CD14-positive monocyte (primary cell): ENCODE measurements at places on chromosomes 3 and 15. TPM values are rescaled to one million over a fixed set of nuclear protein-coding genes. Genes with fewer than 3 reads are reported as not detected.

Gene CDC25A
- polyA plus RNA-seq: not detected

GRCh38 chr15:60585743-60586708, 107.1 kb upstream of the ICE2 start:
- peak; percentile 55 for DNase-seq

GRCh38 chr3:129106320-129106719, 15.3 kb downstream of the RAB43 start:
- DNase-seq: no peak

DNA sequence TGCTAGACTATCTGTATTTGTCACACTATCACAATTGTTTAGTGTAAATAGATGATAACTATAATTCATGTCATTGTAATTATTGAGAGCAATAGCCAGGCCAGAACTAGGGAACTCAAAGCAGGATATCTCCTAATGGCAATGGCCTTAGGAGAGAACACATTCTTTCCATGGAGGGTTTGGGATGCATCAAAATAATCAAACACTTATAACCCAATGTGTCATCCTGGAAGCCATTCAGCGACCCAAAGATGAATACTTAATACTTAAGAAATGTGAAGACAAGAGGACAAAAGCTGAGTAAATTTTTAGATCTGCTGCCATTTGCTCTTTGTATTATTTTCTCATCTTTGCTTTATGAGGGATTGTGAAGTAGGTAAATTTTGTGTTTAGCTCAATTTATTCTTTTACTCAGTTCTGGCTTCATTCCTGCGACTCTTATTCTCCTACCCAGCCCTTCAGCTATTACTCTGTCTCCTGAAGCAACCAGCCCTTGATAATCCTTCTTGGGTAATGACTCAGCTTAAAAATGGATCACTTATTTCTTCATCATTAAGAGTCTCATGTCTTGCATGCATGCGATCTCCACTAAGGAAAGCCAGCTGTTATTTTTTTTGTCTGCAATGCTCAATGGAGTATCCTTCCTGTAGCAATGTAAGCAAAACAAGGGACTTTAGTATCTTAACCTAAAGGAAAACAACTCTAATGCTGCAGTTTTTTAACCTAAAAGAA, 2.0 kb downstream of the OR4F15 start:
- DNase-seq: no peak

DNA sequence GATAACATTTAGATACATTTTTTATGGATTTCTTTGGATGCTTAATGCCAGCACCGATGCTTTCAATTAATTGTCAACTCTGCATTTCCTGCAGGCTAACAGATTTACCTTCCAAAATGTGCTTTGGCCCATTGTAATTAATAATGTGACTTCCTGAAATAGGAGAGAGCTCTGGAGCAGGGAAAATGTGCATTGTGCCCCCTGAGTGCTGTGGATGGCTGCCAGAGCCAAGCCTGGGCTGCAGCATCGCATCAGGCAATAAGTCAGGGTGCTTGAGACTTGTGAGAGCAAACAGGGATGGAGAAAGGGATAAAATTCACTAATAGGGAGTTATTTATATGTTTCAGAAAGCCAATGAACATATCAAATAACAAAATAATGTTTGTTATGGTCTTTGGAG, 133.8 kb downstream of the MOBP start:
- DNase-seq: no peak

DNA sequence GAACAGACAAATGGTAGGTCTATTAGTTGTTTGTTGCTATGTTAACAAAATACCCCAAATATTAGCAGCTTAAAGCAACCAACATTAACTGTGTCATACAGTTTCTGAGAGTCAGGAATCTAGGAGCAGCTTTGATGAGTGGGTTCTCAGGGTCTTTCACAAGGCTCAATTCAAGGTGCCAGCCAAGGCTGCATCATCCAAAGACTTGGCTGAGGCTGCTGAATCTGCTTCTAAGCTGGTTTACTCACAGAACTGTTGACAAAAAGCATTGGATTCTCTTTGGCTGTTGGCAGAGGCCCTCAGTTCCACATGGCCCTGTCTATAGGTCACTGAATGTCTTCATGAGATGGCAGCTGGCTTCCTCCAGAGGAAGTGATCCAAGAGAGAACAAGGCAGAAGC, 40.3 kb upstream of the TSC22D2 start:
- no peak for DNase-seq
